ENCODE measurements at places on chromosomes 6 and 20.

DNA sequence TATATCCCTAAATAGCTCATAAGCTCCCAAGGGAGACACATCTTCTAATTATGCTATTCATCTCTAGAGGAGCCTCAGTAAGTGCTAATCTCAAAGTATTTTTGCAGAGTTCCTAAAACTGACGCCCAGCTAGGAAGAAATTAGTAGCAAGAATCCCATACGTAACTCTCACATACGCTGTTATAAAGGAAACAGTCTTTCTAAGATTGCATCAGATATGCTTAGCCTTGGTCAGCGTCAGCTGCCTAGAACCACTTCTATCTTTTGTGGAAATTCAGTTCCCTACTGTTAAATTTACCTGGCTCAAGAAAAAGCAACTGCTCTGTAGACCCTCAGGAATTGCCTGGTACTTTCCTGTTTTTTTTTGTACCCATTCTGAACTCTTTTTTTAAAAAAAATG, 13.6 kb downstream of the RIPOR2 start:
- H3K27ac ChIP-seq, result no peak overlapping the region
- no peaks in the 10 kb centered on the region for H3K27me3 ChIP-seq
- DNase-seq, result no peak
- H3K4me1 ChIP-seq, result peaks cover 62% of the 10 kb centered on the region
- H3K36me3 ChIP-seq, result peaks cover 26% of the 10 kb centered on the region

GRCh38 chr20:723756-724155, 44.5 kb downstream of the SLC52A3 start:
- H3K4me3 ChIP-seq, result no peak overlapping the region
- H3K36me3 ChIP-seq, result no peaks in the 10 kb centered on the region
- no peaks in the 10 kb centered on the region for H3K4me1 ChIP-seq
- no peak for DNase-seq
- peaks cover 17% of the 10 kb centered on the region for H3K27me3 ChIP-seq
- no peak overlapping the region for H3K27ac ChIP-seq

- H3K36me3 ChIP-seq, result no peaks in the 10 kb centered on the region
- H3K4me1 ChIP-seq, result peaks cover 5% of the 10 kb centered on the region
- no peak for DNase-seq
- peaks cover 54% of the 10 kb centered on the region for H3K27me3 ChIP-seq
- no peak overlapping the region for H3K27ac ChIP-seq
These were observed 315 bp upstream of the PDE10A start for GRCh38 chr6:165663377-165663735.

DNA sequence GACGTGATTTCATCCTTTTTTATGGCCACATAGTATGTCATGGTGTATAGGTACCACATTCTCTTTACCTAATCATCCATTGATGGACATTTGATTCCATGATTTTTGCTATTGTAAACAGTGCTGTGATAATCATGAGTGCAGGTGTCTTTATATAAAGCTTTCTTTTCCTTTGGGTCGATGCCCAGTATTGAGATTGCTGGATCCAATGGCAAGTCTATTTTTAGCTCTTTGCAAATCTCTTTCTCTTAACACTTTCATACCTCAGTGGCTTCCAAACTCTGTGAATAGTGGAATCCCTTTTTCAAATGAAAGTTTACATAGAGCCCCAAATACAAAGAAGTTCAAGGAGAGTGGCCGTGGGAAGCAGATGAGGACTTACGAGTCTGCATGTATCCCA, 105.8 kb upstream of the SPTLC3 start:
- H3K27ac ChIP-seq, result no peak overlapping the region
- H3K36me3 ChIP-seq, result no peaks in the 10 kb centered on the region
- H3K4me3 ChIP-seq, result no peak overlapping the region
- no peaks in the 10 kb centered on the region for H3K27me3 ChIP-seq

GRCh38 chr20:61998343-61999121, 67.1 kb downstream of the TAF4 start:
- H3K27me3 ChIP-seq, result no peaks in the 10 kb centered on the region
- H3K4me1 ChIP-seq, result no peaks in the 10 kb centered on the region
- no peak for DNase-seq
- no peak overlapping the region for H3K27ac ChIP-seq

Data from activated T-helper 2 cell treated with anti-CD3 and anti-CD28 coated beads, Interferon-gamma antibody, Interleukin-2, Interleukin-4, amounts not matched to agents 10 μg/mL and 5 μg/mL and 100 μg/mL, durations not matched to agents 14 hours and 24 hours and 36 hours (primary cell).